ENCODE measurements at places on chromosomes 4 and X.

GRCh38 chr4:15374656-15375055 lies 53.2 kb upstream of the C1QTNF7 start:
- DNase-seq: no peak

DNA sequence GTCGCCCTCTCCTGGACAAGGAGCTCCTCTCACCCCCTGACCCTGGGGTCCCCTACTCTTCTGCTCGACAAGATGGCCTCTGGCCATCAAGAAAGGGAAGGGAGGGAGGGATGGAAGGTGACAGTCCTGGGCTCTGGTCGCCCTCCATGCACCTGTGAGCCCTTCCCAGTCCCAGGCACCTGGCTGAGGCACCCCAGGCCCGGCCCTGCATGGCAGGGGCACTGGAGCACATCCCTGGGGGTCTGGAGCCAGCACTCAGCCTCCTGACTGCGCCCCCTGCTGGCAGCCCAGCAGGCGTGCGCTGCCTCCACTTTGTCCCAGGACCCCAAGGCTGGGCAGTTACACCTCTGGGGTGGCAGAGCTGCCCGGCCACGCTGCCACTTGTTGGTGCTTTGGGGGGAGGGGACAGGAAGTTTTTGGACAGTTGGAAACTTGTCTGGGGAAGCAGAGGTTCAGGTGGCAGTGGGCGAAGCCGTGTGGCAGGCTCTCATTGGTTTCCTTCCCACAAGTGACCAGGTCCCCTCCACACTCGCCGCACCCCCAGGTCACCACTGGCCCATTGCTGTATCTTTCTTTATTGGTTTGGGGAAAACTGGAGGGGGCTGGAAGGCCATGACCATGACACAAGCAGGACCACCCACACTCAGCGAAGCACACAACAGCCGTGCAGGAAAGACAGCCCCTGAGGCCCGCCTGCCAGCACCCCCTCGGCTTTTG lies 4.3 kb downstream of the PNCK start:
- no peak for DNase-seq

DNA sequence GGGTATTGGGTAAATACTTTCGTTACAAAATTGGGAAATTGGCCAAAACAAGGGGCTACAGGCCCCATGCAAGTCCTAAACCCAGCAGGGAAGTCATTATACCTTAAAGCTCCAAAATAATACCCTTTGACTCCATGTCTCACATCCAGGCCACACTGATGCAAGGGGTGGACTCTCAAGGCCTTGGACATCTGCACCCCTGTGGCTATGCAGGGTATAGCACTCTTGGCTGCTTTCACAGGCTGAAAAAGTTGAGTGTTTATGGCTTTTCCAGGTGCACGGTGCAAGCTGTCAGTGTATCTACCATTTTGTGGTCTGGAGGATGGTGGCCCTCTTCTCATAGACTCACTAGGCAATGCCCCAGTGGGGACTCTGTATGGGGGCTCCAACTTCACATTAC lies 326.5 kb downstream of the TEX13C start:
- no peak for DNase-seq

DNA sequence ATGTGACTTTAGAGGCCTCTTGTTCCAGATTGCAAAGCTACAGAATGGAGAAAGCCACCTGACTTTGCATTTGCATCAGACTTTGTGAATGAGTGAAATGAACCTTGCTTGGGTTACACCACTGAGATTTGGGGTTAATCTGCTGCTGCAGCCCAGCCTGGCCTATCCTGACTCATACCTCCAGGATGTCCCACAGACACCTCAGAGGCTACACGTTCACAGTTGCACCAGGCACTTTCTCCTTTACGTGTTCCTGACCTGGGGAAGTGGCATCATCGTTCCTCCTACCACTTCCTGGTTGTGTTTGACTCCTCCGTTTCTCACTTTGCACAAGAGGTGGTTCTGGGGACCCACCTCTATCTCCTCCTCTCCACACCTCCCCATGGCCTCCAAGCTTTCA lies 9.2 kb upstream of the SORCS2 start:
- no peak for DNase-seq

- no peak for DNase-seq
Observed at GRCh38 chr4:170736710-170737109, 647.0 kb upstream of the AADAT start.

GRCh38 chr4:12403175-12403574 lies 974.5 kb upstream of the HS3ST1 start:
- DNase-seq: no peak

DNA sequence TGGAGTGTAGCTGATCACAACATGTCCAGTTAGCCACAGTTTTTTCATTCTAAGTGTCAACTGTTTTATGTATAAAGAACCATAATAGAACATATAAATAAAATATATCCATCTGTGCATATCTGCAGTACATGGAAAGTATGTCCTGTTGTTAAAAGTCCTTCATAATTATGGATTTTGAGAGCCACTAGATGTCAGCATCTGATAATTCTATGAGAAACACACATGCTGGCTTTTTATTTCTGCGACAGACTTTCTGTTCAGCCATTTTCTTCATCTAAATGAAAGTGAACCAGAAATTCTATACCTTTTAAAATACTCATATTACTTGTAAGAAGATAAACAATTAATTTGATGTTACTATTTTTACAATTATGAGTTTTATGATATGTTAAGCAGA lies 251.5 kb downstream of the GPM6A start:
- no peak for DNase-seq

DNA sequence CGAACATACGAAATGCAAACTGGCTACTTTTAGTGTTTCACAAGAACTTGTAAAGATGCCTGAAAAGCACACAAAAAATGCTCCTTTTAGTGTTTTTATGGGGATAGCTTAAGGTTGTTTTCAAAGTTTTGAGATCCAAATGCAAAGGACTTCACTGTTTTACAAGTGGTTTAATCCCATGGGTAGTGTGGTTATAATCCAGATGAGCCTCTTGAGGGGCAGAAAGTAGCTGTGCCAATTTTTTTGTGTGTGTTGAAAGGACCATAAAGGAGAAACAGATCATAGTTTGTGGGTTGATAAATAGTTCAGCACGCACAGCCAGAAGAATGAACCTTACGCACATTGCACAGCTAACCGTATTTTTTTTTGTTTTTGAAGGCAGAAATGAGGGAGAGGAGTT lies 126.9 kb upstream of the GIMD1 start:
- DNase-seq: no peak

DNA sequence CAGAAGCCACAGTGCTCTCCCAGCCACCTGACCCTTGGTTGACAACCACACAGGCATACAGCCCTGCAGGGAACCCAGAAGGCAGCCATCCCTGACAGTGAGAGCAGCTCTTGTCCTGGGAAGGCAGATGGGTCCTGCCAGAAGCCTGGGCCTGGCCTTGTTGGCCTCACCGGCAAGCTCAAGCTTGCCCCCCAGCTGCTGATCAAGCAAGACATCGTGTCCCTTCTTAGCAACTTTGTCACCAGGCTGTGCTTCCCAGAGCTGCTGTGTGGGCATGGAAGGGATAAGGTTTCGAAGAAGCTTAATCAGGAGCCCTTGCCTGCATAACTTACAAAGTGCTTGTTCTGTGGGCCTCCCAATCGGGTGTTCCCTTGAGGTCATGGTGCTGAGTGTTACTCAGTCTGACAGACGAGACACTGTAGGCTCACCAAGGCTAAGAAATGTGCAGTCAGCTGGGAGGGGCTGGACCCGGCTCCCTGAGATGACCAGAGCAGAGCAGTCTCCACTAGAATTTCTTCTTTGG lies 6.8 kb upstream of the ABLIM2 start:
- DNase-seq: no peak

GRCh38 chr4:8160572-8160971 lies 2.0 kb upstream of the ABLIM2 start:
- no peak for DNase-seq

GRCh38 chrX:118495958-118496762 lies 545 bp downstream of the DOCK11 start:
- DNase-seq: no peak

- no peak for DNase-seq
Observed at GRCh38 chrX:107701493-107702121, 73.3 kb downstream of the PRPS1 start.

DNA sequence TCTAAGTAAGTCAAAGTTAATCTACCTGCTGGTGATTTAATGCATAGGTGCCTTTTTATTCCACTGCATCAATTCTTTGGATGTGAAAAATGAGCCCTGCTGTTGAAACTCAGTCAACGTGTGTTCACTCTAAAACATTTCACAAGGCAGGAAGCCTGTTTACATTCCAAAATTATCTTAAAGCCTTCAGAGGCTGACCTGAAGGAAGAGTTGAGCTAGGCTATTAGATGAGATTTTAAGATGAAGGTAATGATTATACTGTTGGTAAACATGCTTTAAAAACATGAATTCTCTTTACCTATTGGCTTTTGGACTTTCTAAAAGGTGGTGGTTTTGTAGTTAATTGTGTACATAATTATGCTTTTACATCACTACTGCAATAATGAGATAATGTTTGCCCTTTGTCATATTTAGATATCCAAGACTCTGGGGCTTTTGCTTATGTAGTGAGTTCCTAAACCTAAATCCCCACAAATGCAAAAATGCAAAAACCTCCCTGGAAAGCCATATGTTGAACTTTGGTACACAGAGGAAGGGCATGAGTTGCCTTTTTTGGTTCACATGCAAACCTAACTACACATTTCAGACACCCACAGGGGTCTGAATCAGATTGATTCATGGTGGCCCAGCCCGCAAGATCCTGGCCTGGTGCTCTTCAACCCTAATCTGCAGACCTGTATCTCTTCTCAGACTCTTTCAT lies 92.3 kb downstream of the KLHL8 start:
- no peak for DNase-seq

DNA sequence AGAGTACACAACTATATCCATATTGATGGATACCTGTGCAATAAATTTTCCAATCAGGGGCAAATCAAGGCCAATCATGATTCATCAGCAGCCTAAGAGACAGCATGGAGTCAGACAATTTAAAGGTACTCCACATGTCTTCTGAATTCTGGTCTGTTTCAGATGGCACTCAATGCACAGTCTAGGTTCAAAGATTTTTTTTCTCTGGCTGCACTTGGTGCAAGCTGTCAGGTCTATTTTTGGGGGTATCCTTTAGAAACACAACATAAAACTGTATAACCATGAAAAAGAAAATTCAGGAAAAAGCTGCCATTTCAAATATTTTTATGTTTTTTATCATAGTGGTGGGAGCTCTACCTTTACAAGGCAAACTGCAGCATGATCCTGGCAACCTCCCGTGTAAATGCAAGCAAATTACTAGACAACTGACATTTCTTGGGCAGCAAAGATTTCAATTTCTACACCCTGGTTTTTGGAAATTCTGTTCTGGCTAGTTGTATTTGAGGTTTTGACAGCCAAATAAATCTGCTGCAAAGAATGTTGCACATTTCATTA lies 310.3 kb downstream of the KCNIP4 start:
- DNase-seq: no peak

DNA sequence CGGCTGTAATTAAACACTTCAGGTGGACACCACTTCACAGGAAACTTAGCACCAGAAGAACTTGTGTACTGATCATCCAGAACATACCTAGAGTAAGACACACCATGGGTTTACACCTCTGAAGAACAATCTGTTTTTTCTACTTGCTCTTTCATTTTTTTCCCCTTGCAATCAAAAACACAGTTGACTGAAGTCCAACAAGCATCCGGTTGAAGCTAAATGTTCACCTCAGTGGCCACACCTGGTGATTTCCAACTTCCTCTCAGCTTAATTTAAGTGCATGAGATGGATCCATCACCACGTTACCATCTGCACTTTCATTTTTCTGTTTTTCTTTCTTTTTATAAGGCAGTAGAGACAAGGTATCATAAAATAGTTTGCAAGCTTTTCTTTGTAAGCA lies 4.9 kb upstream of the TXK start:
- no peak for DNase-seq

GRCh38 chr4:118772081-118772766 lies 63.7 kb downstream of the SEC24D start:
- no peak for DNase-seq

DNA sequence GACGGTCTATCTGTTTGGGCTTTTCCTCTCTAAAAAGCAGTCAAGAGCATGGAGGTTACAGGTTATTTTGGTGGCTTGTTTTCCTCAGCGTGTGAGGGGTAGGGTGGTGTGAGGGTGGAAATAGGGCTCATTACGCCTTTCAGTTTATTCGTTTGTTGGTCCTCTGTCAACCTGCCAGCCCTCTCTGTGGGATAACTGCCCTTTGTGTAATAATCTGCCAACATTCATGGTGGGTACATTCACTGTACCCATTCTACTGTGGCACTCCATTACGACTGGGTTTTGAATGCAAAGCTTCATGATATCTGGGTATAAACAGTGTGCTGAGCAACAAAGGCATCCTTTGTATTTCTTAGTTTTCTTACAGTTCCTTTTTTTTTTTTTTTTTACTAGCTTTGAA lies 136.4 kb downstream of the ADGRL3 start:
- no peak for DNase-seq
